ENCODE measurements at places on chromosomes 7 and 10. TPM values are rescaled to one million over a fixed set of nuclear protein-coding genes. Genes with fewer than 3 reads are reported as not detected.

The UFSP1 gene
- total RNA-seq = 7.4 TPM

The NRAP gene
- total RNA-seq = not detected

The TFR2 gene
- total RNA-seq = 3.0 TPM

The SLC26A5 gene
- not detected for total RNA-seq

The CPA2 gene
- 0.15 TPM for total RNA-seq

The CDC14C gene
- total RNA-seq = not detected

The PNLIPRP3 gene
- not detected for total RNA-seq

The C7orf57 gene
- total RNA-seq = 0.24 TPM

The FAM25A gene
- not detected for total RNA-seq

The SPDYE8 gene
- not detected for total RNA-seq

The OR6V1 gene
- not detected for total RNA-seq

The FZD8 gene
- 8.7 TPM for total RNA-seq

The ZNF107 gene
- total RNA-seq = 2.5 TPM

The PON1 gene
- 0.66 TPM for total RNA-seq

The C10orf67 gene
- 0.11 TPM for total RNA-seq

The KLF14 gene
- 0.05 TPM for total RNA-seq

The PRSS37 gene
- not detected for total RNA-seq

The ASB4 gene
- 0.42 TPM for total RNA-seq

The ORC5 gene
- total RNA-seq = 29.0 TPM

The HYCC1 gene
- total RNA-seq = 20.7 TPM

The JCAD gene
- 8.7 TPM for total RNA-seq

The CLDN4 gene
- 4.2 TPM for total RNA-seq

The RAB19 gene
- total RNA-seq = not detected

The NEUROD6 gene
- total RNA-seq = not detected

The NYAP1 gene
- 1.2 TPM for total RNA-seq

The NPC1L1 gene
- 0.06 TPM for total RNA-seq

The TWIST1 gene
- total RNA-seq = 3.2 TPM

The AKR1D1 gene
- not detected for total RNA-seq

The SPDYE16 gene
- not detected for total RNA-seq

The ARL4A gene
- total RNA-seq = 47.1 TPM

The KLLN gene
- total RNA-seq = 0.51 TPM

The DLX5 gene
- not detected for total RNA-seq

The GJD4 gene
- not detected for total RNA-seq

The FAM237B gene
- total RNA-seq = not detected

The RET gene
- total RNA-seq = 1.1 TPM

The PDZD7 gene
- 0.63 TPM for total RNA-seq

The VGF gene
- total RNA-seq = 15.1 TPM

The CCDC136 gene
- 2.9 TPM for total RNA-seq

The PCDH15 gene
- total RNA-seq = not detected

The PRLHR gene
- not detected for total RNA-seq

The FEZF1 gene
- total RNA-seq = not detected

The EGR2 gene
- total RNA-seq = 0.34 TPM

The CPED1 gene
- not detected for total RNA-seq

The ANKRD1 gene
- 7.8 TPM for total RNA-seq

The DRGX gene
- not detected for total RNA-seq

The BAG3 gene
- total RNA-seq = 143 TPM

The SPDYE2B gene
- total RNA-seq = not detected
